ENCODE measurements at places on chromosomes 2 and 18.

GRCh38 chr2:96107708-96108065 is 8.7 kb downstream of the ADRA2B start:
- no peak for DNase-seq

DNA sequence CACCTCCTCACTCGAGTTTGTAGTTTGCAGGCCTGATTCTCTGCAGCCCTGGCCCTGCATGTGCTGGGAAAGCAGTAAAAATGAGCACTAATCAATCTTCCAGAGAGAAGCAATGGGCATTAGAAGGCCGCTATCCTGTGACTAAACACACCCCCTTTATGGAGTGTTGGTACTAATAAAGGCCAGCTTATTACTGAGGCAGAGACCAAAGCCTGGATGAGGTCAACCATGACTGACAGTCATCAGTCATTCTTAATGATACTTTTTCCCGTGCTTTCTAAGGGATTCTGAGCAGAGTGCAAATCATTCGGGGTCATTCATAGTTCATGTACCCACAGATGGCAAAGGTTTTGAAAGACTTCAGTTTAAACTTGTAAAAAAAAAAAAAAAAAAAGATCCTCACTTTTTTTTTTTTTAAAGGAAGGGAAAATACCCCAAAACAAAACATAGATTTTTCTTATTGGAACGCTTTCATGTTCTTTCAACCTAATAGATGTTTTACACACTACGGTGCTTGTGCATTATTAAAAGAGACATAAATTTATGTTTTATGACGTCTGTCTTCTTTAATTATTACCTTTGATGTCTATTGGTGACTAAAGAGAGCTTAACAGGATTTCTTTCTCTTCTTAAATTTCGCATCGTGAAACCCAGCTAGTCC is 13.2 kb downstream of the TSHZ1 start:
- DNase-seq, result no peak

GRCh38 chr2:25279091-25279651 is 62.6 kb downstream of the DNMT3A start:
- peak; percentile 75 for DNase-seq

- no peak for DNase-seq
Observed at GRCh38 chr2:127226520-127227263, 6.6 kb upstream of the CYP27C1 start.

- no peak for DNase-seq
Observed at GRCh38 chr18:9281780-9282179, 52.8 kb upstream of the TWSG1 start.

DNA sequence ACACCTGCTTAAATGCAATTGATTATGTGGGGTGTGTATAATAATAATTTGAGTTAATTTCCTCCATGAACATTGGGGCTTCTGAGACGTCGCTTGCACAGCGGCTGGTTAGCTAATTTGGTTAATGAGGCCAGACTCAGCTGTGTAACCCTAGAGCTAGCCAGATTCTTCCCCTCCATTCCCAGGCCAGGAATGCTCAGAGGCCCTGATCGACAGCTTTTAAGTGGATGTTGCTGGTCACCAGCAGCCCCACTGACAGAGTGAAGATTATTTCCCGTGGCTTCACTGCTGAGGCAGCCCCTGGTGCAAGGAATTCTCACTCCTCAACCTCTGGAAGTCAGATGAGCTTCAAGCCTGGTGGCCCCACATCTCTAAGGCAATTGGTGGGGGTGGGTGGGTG is 12.4 kb upstream of the EPAS1 start:
- no peak for DNase-seq

DNA sequence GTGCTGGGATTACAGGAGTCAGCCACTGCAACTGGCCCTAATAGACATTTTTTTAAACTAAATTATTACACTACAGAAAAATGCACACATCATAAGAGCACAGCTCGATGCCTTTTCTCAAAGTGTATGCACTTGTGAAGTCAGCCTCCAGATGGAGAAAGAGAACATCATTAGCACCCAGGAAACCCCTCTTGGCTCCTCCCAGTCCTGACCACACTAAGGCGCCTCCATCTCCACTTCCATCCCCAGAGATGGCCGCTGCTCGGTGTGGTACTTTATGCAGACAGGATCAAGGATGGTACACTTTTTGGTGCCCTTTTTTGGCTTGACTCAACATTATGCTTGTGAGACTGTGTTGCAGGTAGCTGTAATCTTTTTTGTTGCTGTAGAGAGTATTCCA is 34.8 kb downstream of the RRM2 start:
- no peak for DNase-seq

DNA sequence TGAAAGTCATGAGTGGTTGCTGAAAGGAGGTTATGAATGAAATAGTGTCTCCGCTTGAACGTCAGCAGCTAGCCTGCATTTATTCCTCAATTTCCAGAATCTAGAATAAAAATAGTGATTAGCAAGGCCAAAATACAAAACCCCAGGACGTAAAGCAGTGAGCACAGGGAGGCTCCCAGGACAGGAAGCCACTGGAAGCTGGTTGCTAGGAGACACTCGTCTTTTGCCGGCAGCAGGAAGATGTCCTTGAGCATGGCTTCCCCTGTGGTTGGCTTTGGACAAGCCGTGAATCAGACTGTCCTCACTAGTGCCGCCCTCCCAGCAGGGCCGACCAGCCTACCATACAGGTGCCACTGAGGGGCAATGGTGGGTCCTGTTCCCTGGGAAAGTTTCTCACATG is 374.4 kb downstream of the MTX2 start:
- DNase-seq, result no peak

DNA sequence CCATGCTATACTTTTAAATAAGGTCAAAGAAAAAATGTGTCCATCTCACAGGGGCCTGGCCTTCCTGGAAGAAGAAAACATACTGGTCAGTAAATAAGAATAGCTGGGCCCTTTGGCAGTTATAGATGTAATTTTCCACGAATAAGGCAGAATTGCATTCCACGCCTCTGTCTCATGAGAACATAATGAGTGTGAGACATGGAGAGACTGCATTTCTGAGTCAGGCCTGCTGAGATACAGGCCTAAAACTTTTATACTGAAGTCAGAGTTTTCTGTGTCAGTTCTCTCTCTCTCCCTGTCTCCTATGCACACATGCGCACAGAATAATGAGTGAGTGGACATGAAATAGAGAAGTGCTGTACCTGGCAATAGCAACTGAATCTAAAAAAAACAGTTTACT is 20.4 kb upstream of the IL1R1 start:
- DNase-seq, result no peak

GRCh38 chr2:133906926-133907325 is 338.7 kb upstream of the NCKAP5 start:
- no peak for DNase-seq

DNA sequence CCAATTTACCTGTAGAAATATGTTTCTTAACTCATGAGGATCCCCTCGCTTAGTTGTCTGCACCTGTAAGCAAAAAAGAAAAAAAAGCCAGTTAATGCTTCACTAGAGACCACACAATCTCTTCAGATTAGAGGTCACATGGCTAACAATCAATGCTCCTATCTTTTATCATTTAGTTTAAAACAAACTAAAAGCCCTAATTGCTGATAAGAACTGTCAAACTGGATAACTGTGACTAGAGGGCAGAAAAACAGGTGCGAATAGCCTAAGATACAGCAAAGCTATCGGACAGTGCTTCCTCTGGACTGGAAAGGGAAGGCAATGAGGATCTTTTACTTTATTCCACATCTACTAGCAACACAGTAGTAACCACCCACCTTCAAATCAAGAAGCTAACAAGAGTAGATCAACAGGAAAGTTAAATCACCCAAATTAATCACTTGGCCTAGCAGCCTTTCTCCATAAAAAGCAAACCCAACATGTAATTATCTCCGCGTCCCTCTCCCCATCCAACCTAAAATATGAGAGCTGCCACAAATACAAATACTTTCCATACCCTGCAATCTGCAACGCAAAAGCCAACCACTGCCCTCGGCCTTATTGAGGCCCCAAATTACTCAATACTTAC is 734 bp downstream of the SLC25A12 start:
- no peak for DNase-seq

DNA sequence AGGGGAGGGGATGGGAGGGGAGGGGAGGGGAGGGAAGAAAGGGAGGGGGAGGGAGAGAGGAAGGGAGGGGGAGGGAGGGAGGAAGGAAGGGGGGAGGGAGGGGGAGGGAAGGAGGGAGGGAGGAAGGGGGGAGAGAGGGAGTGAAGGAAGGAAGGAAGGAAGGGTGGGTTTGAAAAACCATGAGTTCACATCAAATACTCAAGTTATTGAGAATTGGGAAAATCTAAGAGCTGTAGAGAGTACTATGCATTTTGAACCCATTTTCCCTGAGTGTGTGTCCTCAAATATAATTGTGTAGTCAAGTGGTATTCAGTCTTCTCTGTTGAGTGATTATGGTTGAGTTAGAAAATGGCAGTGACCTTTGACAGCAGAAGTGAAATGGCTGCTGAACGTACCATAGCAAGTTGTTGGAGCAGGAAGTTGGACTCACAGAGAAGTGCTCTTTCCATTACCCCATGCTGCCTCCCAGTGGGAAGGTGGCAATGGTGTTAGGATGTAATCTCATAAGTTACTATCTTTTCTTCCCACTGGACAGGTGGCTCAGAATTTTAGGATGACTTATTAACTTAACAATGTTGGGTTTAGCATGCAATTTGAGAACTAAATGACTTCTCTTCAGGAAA is 214.6 kb downstream of the SETBP1 start:
- peak; percentile 57 for DNase-seq

- no peak for DNase-seq
Observed at GRCh38 chr18:72460210-72460680, 83.9 kb downstream of the CBLN2 start.

- no peak for DNase-seq
Observed at GRCh38 chr2:20153131-20153851, 71.6 kb downstream of the SDC1 start.

GRCh38 chr2:122670897-122671296 is 915.4 kb downstream of the TSN start:
- DNase-seq, result no peak

DNA sequence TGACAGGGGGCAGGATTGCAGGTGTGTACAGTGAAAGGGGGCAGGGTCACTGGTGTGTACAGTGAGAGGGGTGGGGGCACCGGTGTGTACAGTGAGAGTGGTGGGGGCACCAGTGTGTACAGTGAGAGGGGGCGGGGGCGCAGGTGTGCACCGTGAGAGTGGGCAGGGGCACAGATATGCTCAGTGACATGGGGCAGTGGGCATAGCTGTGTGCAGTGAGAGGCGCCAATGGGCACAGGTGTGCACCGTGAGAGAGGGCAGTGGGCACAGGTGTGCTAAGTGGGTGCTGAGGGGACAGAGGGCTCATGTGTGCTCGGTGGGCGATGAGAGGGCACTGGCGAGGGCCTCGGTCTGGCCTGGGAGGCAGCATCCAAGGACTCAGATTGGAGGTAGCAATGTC is 63.0 kb downstream of the GREB1 start:
- DNase-seq, result no peak

- no peak for DNase-seq
Observed at GRCh38 chr18:58497845-58498244, 131.0 kb downstream of the ALPK2 start.

DNA sequence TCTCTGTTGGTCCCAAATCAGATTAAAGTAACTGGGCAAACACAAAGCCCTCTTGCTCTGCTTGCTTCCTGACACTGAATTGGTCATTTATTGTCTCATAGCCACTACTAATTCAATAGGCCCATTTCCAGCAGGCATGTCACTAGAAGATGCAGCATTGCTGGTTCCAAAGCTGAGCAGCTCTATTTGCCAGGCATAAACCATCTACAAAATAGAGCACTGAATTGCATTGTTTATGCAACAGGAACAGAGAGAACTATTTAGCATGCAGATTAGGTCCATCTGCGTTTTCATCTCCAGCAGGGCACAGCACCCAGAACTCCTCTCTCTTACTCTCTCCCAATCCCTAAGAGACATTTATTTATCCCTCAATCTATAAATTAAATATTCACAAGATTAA is 227.6 kb downstream of the SUCLG1 start:
- no peak for DNase-seq

DNA sequence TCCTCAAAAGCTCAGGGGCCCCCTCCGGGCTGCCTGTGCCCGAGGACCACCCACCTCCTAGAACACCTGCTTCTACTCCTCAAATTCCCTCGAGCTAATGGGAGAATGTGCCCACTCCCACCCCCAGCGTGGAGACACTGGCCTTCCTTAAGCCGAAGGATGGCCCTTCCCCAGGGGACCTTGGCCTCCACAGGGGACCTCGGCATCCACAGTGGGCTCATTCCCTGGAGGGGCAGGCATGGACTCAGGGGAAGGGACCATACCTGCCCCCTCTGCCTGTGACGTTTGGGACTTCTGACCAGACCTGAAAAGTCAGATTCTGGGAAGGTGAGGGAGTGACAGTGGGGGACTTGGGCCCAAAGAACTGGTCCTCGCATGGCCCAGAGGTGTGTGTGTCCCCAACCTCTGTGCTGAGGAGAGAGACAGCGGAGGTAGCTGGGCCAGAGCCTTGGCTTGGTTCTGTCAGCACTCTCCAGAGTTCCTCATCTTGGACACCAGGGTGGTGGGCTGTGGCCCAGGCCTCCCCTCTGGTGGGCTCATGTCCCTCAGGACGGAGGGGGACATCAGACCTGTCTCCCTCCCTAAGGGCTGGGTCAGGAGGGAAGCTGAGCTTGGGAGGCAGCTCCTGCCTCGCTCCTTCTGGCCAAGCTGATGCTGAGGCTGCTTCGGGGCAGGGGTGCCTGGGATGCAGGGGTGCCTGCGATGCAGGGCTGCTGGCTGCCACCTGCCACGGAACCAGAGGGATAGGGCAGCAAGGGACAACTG is 240.4 kb downstream of the HAUS1 start:
- no peak for DNase-seq

GRCh38 chr2:104704496-104705245 is 149.2 kb upstream of the POU3F3 start:
- DNase-seq, result no peak

GRCh38 chr2:183604065-183604464 is 479.8 kb downstream of the NUP35 start:
- no peak for DNase-seq

- DNase-seq, result no peak
Observed at GRCh38 chr2:177143444-177143843, 69.2 kb upstream of the HNRNPA3 start.

- DNase-seq, result no peak
Observed at GRCh38 chr2:55707751-55708150, 14.1 kb upstream of the PNPT1 start.

GRCh38 chr2:241108271-241109209 is 6.5 kb upstream of the MTERF4 start:
- DNase-seq, result no peak

- DNase-seq, result no peak
Observed at GRCh38 chr2:98926601-98927000, 9.4 kb downstream of the CRACDL start.

DNA sequence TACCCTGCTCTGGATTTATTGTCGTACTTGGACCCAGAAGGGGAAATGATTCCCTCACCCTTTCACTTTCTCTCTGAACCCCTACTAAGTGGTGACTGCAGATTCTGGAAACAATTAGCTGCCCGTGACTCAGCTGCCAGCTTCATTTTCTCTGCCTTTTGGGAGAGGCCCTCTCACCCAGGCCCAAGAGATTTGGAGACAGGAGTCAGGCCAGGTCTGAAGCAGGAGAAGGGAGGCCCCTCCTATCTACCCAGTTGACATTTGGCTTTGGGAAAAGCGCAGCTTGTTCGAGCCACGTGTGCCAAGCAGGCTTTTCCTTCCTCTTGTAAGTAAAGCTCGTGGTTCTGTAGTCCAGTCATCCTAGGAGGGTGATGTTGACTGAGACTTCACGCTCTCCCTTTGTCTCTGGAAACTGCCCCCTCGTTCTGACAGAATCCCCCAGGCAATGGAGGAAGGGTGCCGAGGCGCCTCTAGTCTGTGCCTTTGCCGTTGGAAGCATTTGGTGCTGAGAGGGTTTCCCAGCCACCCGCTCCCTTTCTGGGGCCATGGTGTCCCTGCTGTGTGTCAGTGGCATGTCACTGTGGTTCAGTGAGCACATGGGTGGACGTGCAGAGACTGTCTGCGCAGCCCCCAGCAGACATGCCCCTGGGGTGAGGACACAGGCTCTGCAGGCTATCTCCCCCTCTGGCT is 8.6 kb downstream of the OXER1 start:
- no peak for DNase-seq

Data from hematopoietic multipotent progenitor cell treated with erythropoietin and hydrocortisone succinate and interleukin-3 and kit ligand, for 8 days (in vitro differentiated cells).